ENCODE measurements at places on chromosomes 11 and 22. TPM values are rescaled to one million over a fixed set of nuclear protein-coding genes. Genes with fewer than 3 reads are reported as not detected.

CDC42EP1 gene
- total RNA-seq, result 83.1 TPM

TIRAP gene
- total RNA-seq, result 15.5 TPM

TBX1 gene
- 4.2 TPM for total RNA-seq

INS gene
- 1.5 TPM for total RNA-seq

PHF21B gene
- 1.6 TPM for total RNA-seq

SYVN1 gene
- 75.9 TPM for total RNA-seq

OR52K1 gene
- total RNA-seq, result 0.04 TPM

KREMEN1 gene
- 21.5 TPM for total RNA-seq

CAT gene
- total RNA-seq, result 82.6 TPM

ZNF280B gene
- 0.45 TPM for total RNA-seq

OR6A2 gene
- total RNA-seq, result 0.18 TPM

BEST1 gene
- total RNA-seq, result 31.3 TPM

SLC7A4 gene
- 0.89 TPM for total RNA-seq

C11orf16 gene
- not detected for total RNA-seq

C11orf98 gene
- 25.1 TPM for total RNA-seq

DNAJB7 gene
- not detected for total RNA-seq

CASP4 gene
- total RNA-seq, result 68.1 TPM

CNGA4 gene
- total RNA-seq, result 0.31 TPM

SMIM38 gene
- 2.2 TPM for total RNA-seq

ANO9 gene
- 0.98 TPM for total RNA-seq

B4GALNT4 gene
- total RNA-seq, result 32.2 TPM

DERL3 gene
- 2.7 TPM for total RNA-seq

POU2AF1 gene
- total RNA-seq, result 1.2 TPM

GUCY1A2 gene
- 12.4 TPM for total RNA-seq

KRTAP5-9 gene
- total RNA-seq, result 0.40 TPM

RTCB gene
- total RNA-seq, result 47.3 TPM

SPA17 gene
- total RNA-seq, result 2.5 TPM

SLN gene
- not detected for total RNA-seq

SCN3B gene
- 1.2 TPM for total RNA-seq

MS4A6E gene
- 0.53 TPM for total RNA-seq

FUT4 gene
- total RNA-seq, result 7.2 TPM

RCOR2 gene
- total RNA-seq, result 0.40 TPM

ZNF215 gene
- 0.80 TPM for total RNA-seq

SYT12 gene
- 0.71 TPM for total RNA-seq
